ENCODE measurements at places on chromosomes 3 and 15.

GRCh38 chr3:16295298-16295890 is 30.4 kb downstream of the OXNAD1 start:
- DNase-seq = no peak

GRCh38 chr15:66047321-66048024 is 178.2 kb downstream of the RAB11A start:
- no peak for DNase-seq

- no peak for DNase-seq
Observed at GRCh38 chr3:13008155-13008995, 64.9 kb downstream of the IQSEC1 start.

DNA sequence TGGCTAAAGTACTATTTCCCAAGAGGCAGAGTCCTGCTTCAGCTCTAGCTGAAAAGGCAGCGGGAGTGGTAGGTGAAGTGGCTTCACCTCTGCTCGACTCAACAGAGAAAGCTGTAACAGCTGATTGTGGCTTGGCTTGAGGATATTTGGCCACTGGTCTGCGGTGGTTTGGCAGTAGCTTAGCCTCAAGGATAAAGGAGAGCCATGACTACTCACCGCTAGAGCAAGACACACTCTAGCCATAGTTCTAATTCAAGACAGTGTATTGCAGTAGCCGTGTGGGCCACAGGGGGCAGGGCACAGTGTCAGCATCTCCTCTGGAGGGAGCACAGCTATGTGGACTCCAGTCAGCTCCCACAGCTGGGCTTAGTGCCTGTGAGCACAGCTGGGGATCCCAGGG is 23.5 kb downstream of the TPRG1 start:
- DNase-seq = peak; percentile 47

GRCh38 chr15:89329329-89330084 is 5.1 kb downstream of the POLG start:
- DNase-seq = no peak

DNA sequence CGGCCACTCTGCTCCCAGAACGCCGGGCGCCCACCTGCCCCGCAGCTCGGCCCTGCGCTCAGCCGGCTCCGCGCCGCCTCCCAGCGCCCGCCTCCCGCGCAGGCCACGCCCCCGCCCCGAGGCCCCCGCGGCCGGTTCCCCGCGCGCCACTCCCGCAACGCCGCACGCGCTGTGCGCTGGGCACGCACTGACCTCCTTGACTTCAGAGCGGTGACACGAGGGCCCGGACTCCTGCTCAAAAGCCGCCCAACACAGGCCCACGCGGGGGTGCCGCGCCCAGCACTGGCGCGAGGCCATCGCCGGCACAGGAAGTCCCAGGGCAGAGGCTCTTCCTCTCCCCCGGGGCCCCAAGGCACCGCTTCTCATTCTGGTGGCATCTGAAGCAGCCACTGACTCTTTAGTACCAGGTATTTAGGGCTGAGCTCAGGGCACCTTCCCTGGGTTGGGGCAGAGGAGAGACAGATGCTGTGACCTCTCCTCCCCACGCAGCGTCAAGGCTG is 12.4 kb downstream of the TNK2 start:
- peak; percentile 27 for DNase-seq

DNA sequence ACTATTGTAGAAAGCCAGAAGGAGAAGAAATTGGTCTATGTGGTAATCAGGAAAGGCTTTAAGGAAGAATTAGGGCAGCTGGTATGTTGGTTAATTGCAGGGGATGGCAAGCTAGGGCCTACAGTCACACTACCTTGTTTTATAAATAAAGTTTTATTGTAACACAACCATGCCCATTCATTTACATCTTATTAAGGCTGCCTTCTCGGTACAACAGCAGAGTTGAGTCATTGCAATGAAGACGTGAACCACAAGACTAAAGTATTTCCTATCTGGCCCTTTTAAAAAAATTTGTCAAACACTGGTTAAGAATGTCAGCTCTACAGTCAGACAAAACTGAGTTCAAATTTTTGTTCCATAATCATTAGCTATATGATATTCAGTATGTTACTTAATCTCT is 8.3 kb downstream of the SERPINI1 start:
- DNase-seq = no peak

DNA sequence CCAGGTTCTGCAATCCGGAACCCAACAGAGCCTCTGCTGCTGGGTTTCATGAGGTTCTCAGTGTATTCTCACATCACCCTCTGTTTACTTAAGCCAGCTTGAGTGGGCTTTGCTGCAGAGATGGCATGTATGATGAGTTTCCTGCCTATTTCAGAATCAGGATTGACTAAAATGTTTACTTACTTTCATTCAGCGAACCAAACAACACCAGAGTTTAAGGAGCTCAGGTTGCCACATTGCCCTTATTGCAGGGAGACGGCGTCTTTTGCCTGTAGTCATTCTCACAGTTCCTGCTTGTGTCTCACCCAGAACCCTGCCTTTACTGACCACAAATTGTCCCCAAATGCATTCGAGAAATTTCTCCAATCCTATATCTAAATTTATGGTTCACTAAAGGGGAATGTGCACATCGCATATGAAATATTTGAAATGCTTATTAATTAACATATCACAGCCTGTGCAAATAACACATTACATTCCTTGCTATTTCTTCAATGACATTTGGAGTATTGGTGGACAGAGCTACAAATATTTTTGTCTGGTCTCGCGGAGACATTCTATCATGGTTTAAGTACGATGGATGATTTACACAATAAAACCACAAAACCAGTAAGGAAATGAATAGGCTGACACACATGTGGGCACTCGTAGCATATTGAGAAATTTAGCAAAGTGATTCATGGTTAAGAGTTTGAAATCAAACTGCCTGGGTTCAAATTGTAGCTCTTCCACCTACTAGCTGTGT is 377.2 kb upstream of the CFAP20DC start:
- DNase-seq = no peak

GRCh38 chr3:150243466-150243865 is 164.6 kb upstream of the TSC22D2 start:
- DNase-seq = no peak

DNA sequence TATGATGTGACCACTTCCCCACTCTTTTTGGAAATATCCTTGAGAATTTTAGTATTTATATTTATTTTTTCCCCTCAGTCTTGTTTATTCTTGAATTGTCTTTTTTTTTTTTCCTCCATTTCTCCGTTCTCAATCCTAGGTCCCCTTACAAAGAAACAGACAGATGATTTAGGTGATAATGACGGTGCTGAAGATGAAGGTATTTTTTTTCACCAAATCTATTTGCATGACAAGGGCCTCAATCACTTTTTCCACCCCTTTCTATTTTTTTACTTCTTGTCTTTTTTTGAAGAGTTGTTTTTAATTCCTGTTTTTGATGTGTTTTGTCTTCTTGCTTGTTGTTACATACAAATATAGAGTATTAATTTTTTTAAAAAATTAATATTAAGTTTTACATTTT is 402.6 kb downstream of the NLGN1 start:
- DNase-seq = no peak

DNA sequence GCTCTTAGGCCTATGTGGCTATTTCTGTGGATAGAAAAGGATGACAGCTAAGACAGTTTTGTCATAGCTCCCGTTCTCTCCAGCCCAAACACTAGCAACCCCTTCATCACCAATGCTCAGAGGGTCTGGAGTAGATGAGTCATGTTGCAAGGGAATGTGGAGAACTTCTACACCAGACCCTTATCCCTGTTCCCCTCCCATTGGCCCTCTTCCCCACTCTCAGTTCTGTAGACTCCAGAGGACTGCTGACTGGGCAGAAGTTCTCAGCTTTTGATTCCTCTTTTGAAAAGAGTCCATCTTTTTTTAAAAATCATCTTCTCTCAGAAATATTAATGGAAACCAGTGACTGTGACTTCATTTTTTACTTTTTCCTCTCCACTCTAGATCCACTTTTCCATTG is 2.4 kb upstream of the MYZAP start:
- DNase-seq = no peak

GRCh38 chr3:23395115-23395514 is 192.0 kb downstream of the UBE2E2 start:
- DNase-seq = no peak

DNA sequence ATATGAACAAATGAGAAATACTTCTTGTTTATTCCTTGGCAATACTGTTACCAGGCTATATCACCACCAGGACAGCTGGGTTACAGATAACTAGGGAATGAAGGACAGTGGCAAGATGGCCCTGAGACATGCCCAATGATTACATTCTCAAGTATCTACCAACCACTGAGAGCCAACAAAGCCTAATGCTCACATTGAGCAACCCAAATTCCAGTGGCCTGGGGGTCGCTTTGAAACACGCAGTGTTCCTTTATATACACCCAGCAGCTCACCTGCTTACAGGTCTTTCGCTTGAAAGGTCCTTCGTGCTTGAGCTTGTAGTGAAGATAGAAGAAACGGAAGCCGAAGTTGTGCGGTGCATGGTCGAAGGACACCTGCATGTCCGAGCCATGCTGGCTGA is 45.1 kb downstream of the SPATA12 start:
- no peak for DNase-seq

GRCh38 chr15:70016511-70016994 is 81.2 kb downstream of the TLE3 start:
- DNase-seq = no peak

DNA sequence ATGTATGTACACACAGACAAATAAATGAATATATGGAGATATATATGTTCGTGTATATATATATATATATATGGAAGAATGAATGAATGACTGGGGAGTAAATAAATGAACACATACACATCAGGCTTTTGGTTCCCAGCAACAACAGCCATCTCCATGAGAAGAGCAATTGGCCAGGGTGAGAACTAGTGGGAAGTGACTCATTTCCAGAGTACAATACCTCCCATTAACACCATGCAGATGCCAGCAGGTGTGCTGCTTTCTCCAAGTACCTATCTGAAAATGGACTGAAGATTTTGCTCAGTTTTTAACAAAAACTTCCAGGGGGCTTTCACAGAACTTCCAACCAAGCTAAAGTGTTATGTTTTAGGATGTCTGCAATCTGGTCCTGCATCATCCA is 179.8 kb upstream of the SLC2A2 start:
- no peak for DNase-seq

GRCh38 chr3:19702416-19703078 is 231.5 kb downstream of the EFHB start:
- no peak for DNase-seq

DNA sequence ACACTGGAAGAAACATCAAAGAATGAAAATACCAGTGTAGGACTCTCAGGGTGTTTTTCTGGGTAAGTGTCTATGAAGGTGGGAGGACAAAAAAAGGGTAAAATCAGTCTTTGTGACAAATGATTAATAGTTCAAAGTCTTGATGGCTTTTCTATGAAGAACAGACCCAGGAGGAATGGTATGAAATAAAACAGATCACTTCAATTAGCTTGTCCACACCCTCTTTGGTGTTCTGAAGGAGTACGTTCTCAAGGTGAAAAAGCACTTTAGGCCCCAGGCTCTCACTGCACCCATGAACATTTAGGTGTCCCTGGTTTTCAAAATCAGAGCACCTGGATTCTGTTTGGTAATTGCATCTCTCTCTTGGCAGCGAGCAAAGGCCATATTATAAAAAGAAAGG is 383.6 kb upstream of the NR2F2 start:
- DNase-seq = no peak

- DNase-seq = no peak
Observed at GRCh38 chr3:157232141-157232540, 72.2 kb upstream of the CCNL1 start.

DNA sequence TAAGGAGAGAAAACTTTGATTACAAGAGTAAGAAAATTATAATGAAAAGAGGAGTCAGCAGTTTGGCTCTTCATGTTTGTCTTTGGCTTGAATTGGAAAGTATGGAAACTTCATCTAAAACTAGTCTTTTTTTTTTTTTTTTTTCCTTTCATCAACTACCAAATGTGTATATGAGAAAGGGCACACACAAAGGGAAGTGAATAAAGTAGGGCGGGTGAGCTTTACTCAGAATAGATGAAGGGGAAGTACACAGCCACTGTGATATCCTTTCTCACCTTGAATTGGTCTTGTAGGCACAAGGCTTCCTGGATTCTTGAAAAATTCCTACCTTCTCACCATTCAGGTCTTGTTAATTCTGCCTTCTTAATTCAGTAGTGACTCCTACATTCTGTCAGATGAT is 652.3 kb upstream of the KCNMB2 start:
- no peak for DNase-seq

DNA sequence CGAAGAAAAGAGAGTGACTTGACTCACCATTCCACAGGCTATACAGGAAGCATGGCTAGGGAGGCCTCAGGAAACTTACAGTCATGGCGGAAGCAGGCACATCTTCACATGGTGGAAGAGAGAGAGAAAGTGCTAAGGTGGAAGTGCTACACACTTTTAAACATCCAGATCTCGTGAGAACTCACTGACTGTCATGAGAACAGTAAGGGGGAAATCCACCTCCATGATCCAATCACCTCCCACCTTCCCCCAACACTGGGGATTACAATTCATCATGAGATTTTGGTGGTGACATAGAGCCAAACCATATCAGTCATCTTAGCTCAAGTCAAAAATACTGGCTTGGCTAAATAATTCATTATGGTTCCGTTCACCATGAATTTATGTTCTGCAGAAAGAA is 45.3 kb upstream of the NEDD4 start:
- DNase-seq = no peak

DNA sequence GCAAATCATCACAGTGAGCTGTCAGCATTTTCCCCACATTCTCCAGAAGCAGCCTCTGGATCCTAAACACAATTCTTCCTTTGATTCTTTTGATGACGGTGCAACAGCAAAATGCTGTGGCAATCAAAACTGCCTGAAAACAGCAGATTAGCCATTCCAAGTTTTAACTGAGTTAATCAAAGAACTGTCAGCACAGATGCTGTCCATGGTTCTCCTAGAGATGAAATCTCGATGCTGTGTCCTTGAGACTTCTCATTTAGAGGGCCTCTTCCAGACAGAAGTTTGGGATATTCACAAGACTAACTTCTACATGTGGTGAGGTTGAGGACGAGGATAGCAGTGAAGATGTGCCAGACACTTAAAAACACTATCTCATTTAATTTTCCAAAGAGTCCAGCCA is 50.4 kb upstream of the GYG1 start:
- DNase-seq = peak; percentile 16

- DNase-seq = no peak
Observed at GRCh38 chr3:140470962-140471361, 206.9 kb upstream of the TRIM42 start.

DNA sequence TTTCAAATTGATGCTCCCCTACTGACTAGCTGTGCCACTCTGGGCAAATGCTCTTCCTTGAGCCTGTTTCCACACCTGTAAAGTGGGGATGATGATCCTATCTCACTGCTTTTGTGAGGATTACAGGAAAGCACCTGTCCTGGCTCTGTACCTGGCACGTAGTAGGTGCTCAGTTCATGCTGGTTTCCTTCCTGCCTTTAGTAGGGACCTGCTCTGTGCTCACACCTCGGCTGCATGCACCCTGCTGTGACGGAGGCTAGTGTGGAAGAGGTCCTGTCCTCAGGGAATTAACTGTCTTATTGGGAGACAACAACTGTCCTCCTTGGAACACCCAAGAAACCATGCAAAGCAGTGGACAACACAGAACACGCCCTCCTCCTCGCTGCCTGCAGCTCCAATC is 61.8 kb downstream of the RPL39L start:
- no peak for DNase-seq

Measured in SK-MEL-5 (cell line).